ENCODE measurements at places on chromosomes 1 and 21. TPM values are rescaled to one million over a fixed set of nuclear protein-coding genes. Genes with fewer than 3 reads are reported as not detected.

The AMY2A gene
- total RNA-seq, result not detected

The LCE1D gene
- total RNA-seq, result not detected

- DNase-seq, result no peak
Measured at GRCh38 chr1:196152975-196153374, 455.3 kb downstream of the KCNT2 start.

DNA sequence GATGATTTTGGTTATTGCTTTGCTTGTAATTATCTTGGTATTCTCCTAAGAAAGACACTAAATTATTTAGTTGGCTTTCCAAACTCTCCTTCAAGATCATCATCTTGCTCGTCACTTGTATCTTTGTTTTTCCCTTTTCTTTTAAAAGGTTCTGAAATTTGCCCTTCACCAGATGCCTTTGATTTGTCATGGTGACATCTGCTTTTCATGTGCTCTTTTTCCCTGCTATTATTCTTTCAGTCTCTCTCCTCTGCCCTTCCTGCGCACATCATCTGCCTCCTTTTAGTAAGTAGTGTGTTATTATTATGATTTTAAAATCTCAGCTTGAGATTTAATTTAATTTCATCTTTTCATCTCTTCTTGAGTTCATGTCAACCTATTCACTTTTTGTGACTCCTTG, 92.1 kb downstream of the BACH1 start:
- no peak for DNase-seq
